ENCODE measurements at places on chromosomes 12 and 14.

DNA sequence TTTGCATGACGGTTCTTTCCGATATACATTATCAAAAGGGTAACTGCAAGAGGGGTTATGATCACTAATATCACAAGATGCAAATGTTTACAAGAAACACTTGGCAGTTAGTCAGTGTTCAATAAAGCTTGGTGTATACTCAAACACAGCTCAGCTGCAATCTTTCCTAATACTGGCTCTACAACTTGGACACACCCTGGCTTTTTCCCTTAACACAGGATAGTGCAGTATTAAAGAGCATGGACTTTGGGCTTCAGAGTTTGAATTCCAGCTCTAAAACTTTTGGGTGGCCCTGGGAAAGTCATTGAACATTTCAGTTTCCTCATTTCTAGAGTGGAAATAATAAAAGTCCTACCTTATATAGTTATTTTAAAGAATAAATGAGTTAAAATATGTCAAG is 107.0 kb downstream of the HECTD4 start:
- DNase-seq: no peak

DNA sequence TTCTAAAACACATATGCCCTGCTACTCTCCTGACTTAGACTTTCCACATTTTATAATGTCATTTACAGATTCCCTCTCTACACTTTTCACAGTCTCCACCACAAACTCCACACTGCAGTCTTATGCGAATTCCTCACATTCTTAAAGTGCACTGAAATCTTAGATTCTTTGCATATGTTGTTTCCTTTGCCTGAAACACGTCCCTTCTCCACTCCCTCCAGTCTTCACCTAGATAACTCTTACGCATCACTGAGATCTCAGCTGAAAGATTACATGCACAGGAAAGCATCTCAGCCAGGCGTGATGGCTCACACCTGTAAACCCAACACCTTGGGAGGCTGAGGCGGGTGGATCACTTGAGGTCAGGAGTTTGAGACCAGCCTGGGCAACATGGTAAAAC is 3.8 kb upstream of the ARHGAP9 start:
- no peak for DNase-seq

DNA sequence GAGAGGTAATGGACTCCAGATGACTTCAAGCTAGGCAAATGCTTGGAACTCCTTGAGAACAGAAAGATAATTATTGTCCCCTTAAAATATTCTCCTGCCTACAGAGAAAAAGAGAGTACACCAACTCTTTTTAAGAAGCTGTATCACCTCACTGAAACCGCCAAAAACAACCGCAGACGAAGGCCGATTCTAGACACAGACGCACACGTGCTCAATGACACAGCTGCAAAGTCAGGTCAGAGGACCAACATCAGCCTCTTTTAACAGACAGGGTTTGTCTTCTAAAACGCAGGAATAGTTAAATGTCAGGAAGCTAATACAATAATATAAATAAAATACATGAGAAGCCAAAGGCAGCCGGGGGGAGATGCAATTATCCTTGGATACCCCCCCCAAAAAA is 19.0 kb downstream of the SLC15A4 start:
- DNase-seq: no peak

GRCh38 chr14:104302794-104303405 is 164.5 kb downstream of the KIF26A start:
- no peak for DNase-seq

- peak; percentile 56 for DNase-seq
Measured at GRCh38 chr14:72291908-72292688, 359.9 kb downstream of the RGS6 start.

DNA sequence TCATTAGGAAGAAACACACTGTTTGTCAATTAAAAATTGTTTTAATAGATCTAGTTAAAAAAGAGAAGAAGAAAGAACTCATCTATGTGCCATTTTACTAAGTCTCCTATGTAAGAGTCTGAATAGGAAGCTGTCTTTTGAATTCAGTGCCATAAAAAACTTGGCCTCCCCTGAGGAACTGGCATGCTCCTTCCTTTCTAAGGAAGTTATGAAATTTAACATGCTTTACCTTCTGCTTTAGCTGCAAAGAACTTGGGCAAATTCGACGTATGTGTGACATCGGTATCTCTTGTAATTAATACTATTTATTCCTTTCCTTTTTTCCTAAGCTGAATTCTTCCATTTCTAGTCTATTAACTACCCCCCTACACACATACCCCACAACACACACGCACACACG is 12.5 kb downstream of the TM7SF3 start:
- DNase-seq: peak; percentile 57

DNA sequence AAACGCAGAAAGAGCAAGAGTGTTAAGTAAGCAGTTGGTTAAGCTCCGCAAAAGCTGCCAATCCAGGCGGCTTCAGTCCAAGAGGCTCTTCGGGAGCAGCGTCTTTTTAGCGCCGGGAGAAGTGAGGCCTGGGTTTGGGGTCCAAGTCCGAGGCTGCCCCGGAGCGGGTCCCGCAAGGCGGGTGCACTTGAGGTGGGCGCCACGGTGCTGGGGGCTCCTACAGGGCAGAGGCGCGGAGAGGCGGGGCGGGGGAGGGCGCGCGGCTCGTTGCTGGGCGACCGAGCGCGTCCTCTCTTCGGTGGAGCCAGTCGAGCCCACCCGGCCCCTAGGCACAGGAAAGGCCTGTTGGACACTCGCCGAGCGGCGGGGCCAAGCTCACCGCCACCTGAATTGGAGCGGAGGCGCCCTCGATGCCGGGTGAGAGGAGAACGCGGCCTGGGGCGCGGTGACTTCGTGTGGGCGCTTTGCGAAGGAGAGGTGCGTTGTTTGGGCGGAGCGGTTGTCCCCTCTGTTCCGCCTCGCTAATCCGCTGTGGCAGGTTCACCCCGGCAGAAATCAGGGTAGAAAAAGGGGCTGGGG is 15.6 kb downstream of the TTC6 start:
- DNase-seq: no peak

GRCh38 chr14:92663049-92663448 is 85.4 kb downstream of the LGMN start:
- DNase-seq: no peak

DNA sequence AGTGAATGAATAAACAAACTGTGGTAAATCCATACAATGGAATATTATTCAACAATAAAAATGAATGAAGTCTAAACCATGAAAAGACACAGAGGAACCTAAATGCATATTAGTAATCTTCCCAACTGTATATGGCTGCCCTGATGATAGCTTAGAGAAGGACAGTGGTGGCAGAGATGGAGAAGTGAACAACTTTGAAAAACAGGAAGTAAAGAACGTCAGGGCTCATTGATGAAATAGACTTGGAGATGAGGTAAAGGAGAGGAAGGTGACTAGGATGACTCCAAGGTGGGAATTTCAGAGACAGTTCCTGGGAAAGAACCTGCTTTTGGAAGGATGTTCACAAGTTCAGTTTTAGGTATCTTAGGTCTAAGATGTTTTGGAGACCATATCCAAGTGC is 36.3 kb upstream of the NT5DC3 start:
- DNase-seq: no peak

DNA sequence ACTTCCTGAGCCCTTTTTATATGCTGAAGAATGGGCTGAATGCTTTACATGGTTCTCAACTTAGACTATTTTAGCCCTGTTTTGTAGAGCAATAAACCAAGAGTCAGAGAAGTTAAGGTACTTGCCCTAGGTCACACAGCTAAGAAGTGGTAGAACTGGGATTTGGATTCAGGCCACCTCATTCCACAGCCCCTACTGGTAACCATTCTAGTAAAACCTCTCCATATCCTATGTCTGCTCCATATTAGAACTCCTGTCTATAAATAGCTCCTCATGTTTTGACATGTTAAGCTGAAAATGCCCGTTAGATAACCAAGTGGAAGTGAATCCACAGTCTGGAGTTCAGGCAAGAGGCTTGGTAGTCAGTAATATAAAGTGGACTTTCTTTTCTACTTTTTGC is 111.6 kb downstream of the HECTD4 start:
- no peak for DNase-seq

DNA sequence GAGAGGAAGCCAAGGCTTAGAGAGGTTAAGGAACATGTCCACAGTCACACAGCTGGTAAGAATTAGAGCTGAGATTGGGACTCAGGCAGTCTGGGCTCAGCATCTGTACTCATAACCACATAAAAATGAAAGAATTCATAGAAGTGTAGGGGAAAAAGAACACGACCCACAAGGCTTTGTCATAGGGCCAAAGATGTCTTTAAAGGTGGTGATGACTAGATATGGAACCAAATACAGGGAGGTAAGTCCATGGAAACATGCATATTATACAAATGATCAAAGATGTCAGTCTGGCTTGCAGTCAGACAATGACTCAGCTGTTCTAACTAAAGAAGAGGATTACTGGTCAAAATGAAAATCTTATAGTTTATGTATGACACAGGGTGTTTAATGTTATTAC is 7.2 kb upstream of the SSPN start:
- DNase-seq: no peak
